HL-60 (cell line): ENCODE measurements at places on chromosomes 2 and 18.

GRCh38 chr2:33209976-33210375, 263.2 kb downstream of the LTBP1 start:
- no peak for DNase-seq

DNA sequence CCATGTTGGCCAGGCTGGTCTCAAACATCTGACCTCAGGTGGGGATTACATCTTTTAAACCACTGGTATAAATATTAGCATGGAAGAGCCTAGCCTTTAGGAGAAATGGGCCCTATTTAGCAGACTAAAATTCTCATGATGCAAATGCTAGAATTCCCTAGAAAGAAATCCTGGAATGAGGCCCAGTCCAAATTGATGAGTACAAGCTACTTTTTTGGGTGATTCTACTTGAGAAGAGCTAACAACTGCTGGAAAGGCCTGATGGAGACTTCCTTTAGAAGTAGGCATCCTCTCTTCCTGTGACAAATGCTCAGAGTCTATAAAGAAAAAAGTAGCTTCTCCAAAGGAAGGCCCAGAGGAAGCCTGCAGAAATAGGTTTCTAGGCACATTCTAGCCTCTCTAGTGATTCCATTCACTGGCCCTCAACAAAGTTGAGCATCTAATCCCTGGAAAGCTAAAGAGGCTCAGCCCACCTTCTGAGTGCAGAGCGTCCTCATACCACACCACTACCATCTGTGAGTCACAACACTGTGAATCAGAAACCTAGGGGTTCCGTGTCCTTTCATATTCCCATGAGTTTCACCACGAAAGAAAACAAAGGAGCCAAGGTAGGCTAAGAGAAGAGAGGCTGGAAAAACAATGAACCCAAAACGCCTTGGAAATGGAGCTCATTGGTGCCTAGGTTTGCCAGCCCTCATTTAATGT, 183.1 kb downstream of the C1D start:
- DNase-seq = no peak

DNA sequence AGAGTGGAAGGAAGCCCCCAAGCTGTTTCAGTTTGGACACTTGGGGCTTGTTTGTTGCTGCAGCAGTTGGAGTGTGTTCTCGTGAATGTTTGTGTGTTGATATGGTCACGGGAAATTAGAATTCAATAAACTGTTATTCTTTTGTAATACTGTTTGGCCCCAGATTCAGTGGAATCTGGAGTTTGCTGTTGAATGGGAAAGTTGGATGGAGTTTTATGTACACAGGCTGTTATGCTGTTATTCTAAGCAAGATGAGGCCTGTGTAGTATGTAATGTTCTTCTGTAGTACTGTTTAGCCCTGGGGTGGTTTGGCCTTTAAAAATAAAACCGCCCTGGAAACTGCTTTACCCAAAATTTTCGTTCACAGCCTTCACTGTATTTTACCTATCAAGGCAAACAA, 810.4 kb upstream of the HS6ST1 start:
- no peak for DNase-seq

DNA sequence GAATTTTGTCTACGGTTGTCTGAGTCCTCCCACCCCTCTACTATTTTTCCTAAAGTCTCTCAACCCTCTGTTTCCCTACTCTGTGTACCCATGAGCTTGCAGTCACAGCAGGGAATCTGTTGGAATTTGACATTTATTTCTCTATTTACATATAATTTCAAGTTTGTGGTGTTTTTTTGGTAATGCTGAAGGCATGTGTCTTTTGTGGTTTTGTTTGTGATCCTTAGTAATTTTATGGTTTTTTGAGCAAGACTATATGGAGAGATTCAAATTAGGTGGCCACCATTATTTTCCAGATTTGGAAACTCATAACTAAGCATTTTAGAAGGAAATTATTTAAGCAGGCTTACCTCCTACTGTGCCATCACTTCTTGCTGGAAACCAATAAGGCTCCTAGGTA, 27.2 kb upstream of the FBLN7 start:
- DNase-seq = no peak

GRCh38 chr2:18154259-18154658, 275.8 kb downstream of the KCNS3 start:
- DNase-seq = no peak

- no peak for DNase-seq
These were observed 7.6 kb upstream of the MEIS1 start for GRCh38 chr2:66427300-66427699.

DNA sequence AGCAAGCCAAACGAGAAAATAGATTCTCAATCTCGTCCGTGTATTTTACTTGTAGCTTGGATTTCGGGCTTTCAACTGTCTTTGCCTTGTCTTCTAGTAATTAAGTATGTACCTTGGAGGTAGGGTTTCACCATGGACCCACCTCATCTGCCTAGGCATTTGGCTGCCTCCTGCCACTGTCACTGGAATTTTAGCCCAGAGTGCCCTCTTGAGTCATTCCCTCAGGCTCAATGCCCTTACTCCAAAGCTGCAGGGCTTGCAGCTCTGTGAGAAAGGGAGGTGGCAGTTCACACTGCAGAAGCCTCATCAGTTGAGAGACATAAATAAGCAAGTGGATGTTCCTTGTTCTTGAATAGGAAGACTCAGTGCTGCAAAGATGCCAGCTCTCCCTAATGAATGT, 89.6 kb downstream of the VSNL1 start:
- DNase-seq = no peak

- DNase-seq = no peak
These were observed 54.2 kb downstream of the ZCCHC2 start for GRCh38 chr18:62576845-62577512.

GRCh38 chr2:157229572-157229971, 27.9 kb upstream of the GALNT5 start:
- DNase-seq = no peak

GRCh38 chr2:119423108-119423444, 8.6 kb upstream of the TMEM37 start:
- DNase-seq = no peak

DNA sequence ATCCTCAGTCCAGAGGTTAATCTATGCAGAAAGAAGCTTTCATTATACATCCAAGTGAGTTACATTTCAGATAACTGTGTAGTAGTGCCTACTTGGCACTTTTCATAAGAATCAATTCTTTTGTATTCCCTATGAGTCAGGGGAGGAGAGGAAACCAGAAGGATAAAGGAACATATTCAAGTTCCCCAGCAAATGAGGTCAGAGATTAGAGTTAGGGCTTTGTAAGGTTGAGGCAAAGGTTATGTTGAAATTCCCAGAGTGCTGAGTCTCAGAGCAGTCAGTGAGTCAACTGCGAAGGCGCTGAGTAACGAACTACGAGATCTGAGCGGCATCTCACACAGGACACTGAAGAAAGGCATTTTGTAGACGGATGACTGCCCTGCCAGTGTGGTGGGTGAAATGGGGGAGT, 25.1 kb upstream of the ME2 start:
- DNase-seq = peak; percentile 70

DNA sequence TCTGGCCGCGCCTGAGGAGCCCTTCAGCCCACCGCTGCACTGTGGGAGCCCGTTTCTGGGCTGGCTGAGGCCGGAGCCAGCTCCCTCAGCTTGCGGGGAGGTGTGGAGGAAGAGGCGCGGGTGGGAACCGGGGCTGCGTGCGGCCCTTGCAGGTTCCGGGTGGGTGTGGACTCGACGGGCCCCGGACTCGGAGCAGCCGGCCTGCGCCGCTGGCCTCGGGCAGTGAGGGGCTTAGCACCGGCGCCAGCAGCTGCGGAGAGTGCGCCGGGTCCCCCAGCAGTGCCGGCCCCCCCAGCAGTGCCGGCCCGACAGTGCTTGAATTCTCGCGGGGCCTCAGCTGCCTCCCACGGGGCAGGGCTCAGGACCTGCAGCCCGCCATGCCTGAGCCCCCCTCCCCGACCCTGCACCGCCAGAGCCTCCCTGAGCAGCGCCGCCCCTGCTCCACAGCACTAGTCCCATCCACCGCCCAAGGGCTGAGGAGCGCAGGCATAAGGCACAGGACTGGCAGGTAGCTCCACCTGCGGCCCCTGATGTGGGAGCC, 534.2 kb downstream of the ZNF804A start:
- DNase-seq = no peak

DNA sequence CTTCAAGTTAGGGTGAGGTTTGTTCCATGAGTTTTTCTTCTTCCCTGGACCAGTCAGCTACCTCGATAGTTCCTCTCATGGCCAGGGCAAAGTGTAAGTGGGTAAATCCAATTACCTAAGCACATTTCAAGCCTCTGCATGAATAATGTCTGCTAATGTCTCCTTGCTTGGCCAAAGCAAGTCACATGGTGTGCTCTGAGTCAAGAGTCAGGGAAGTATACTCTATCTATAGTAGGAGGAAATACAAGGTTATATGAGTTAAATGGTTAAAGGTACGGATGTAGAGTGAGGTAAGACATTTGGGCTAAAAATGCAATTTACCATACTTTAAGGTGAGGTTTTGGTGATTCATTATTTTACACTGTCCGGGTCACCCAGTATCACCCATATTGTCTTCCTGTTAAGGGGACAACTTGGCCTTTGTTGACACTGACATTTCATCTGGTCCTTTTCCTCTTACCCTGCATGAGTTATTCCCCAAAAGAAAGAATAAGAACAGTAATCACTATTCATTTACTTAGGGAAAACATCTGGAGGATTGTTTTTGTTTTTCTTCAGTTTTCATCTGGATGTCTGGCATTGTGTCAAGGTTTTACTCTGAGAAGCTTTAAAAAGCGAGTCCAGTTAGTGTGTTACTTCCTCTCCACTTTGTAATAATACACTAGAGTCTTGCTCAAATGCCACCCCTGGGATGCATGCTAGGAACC, 405.5 kb downstream of the RND3 start:
- DNase-seq = no peak

DNA sequence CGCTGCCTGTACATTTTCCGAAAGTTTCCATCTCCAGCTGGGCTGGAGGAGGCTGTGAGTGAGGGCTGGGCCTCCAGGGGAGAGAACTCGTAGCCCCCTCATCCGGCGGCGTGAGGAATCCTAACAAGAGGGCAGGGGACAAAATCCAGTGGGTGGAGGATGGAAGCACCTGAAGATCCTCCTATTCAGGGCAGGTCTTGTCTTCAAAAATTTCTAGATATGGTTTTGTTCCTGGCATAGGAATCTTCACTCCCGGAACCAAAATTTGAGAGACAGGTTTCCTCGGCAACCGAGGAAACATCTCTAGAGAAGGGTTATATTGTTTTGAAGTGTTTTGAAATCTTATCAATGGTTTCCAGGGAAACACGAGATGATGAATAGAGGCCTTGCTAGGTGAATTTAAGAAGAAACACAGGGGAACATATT, 136.7 kb downstream of the SH3BP4 start:
- no peak for DNase-seq

- DNase-seq = no peak
These were observed 61.9 kb downstream of the MEIS1 start for GRCh38 chr2:66496670-66497420.

- DNase-seq = no peak
These were observed 79.7 kb downstream of the PSMG2 start for GRCh38 chr18:12782521-12782920.

GRCh38 chr2:68125821-68126220, 31.9 kb upstream of the PNO1 start:
- DNase-seq = no peak

GRCh38 chr2:240199133-240199870, 58.8 kb upstream of the OTOS start:
- no peak for DNase-seq

DNA sequence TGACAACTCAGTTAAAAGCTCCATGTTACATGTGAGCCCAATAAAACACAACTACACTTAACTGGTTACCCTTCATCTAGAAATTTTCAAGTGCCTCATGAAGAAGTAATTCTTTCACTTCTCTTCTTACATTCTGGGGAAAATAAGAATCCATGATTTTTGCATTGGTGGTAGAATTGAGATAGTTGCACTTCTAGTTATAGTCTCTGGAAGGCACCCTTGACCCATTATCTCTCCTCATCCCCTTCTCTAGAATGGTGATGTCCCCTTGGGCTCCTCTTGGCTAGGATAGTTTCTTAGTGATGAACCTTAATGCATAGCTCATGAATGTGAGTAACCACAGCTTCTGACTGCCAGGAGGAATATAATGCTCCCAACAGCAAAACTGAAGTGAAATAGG, 3.6 kb downstream of the LGALSL start:
- no peak for DNase-seq
